ENCODE measurements at places on chromosomes 3 and 15.

DNA sequence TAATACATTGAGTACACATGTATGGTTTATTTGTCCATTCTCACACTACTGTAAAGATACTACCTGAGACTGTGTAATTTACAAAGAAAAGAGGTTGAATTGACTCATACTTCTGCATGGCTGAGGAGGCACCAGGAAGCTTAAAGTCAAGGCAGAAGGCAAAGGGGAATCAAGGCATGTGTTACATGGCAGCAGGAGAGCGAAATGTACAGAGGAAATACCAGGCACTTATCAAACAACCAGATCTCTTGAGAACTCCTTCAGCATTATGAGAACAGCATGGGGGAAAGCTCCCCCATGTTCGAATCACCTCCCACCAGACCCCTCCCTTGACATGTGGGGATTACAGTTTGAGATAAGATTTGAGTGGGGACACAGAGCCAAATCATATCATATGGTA is 666.3 kb downstream of the ZBBX start:
- DNase-seq, result no peak

DNA sequence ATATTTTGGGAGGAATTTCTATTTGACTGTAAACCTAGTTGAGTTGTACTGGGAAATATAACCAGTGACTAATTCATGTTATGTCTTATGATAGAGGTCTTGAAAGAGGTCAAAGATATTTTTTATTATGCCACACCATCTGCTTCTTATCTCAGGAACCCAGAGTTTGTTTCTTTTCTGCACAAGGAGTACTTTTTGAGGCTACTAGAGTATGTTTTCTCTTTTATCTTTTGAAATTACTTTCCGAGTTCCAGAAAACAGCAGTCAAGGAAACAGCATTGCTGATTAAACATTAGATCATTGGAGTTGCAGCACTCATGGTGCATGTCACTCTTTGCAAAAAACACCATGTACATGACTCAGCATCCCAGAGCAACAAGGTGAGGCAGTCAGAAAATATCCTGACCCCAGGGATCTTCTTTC is 645.8 kb upstream of the NR2F2 start:
- no peak for DNase-seq

- DNase-seq, result no peak
Observed at GRCh38 chr3:65953301-65953812, 85.4 kb downstream of the MAGI1 start.

DNA sequence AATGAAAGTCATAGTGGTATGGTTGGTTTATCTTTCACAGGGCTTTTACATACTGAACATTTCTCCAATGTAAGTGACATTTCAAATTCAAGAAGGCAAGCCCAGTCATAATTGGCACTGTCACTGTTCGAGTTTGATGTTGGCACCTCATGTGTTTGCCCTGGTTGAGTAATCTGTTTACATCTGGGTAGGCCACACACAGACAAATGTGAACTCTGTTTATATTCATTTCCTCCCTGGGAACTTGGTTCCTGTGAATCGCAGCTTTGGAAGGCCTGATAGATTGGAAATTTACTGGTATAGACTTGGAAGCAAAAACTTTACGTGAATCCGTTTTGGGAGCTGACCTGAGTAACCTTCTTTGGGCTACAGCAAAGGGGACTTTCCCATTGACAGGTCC is 395.2 kb upstream of the AZI2 start:
- DNase-seq, result no peak

GRCh38 chr15:62105266-62105665 is 38.5 kb downstream of the C2CD4A start:
- no peak for DNase-seq

- no peak for DNase-seq
Observed at GRCh38 chr3:121659586-121659985, 1.1 kb downstream of the HCLS1 start.

GRCh38 chr3:74559261-74559660 is 55.2 kb downstream of the CNTN3 start:
- DNase-seq, result no peak

GRCh38 chr3:127588806-127589577 is 1.5 kb downstream of the TPRA1 start:
- DNase-seq, result no peak

GRCh38 chr3:128052595-128053351 is 536 bp downstream of the SEC61A1 start:
- DNase-seq, result no peak

- no peak for DNase-seq
Observed at GRCh38 chr15:85692873-85693272, 101.9 kb downstream of the KLHL25 start.

GRCh38 chr3:108100906-108101660 is 10.3 kb upstream of the CD47 start:
- DNase-seq, result no peak

DNA sequence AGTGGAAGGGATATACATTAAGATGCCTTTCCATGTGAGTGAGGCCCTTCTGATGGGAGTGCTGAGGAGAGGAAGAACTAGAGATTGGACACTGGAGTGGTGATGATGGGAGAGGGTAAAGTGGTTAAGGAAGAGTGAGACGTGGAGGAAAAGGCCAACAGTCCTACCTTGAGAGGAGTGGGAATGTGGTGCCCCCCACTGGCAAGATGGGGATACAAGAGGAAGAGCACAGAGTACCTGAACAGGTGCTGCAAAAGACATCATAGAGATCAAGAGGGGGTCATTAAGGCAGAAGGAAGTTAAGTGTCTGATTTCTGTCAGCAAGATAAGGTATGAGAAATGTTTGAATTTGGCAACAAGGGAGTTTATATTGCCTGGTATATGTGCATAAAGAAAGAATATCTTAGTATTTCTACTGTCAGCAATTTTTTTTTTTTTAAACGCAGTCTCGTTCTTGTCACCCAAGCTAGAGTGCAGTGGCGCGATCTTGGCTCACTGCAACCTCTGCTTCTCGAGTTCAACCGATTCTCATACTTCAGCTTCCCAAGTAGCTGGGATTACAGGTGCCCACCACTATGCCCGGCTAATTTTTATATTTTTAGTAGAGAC is 34.0 kb downstream of the ARIH2 start:
- DNase-seq, result peak; percentile 61

DNA sequence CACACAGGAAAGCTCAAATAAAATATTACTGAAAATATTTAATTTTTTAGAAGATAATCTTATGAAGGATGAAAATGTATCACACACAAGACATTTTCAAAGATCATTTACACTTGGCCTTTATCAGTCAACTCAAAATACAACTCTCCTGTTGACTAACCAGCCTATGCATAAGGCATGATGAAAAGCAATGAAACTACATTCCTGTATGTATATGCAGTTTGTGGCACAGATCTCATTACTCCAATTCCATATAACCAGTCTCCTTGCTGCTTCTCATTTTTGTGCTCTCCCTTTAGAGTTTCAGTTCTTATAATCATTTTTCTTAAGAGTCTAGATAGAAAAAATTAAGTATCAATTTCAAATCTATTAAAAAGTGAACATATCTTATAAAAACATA is 25.8 kb downstream of the AQR start:
- DNase-seq, result no peak

- no peak for DNase-seq
Observed at GRCh38 chr15:78097667-78098066, 5.3 kb downstream of the SH2D7 start.

DNA sequence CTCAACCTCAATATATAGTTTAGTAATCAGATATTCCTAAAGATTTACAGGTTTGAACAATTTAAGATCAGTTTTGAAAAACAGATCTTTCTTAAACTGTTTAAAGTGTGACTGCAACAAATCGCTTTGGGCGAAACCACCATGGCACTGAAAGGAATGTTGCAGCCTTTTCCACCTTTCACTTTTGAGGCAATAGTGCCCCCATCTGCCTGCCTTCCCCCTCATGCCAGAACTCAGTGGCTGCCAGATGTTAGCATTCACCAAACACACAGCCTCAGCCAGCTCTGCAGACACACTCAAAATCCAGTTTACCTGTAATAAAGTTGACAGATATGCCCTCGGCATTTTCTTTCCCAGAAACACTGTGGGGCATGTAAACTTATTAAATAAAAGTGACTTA is 3.3 kb downstream of the LYSMD4 start:
- DNase-seq, result no peak

DNA sequence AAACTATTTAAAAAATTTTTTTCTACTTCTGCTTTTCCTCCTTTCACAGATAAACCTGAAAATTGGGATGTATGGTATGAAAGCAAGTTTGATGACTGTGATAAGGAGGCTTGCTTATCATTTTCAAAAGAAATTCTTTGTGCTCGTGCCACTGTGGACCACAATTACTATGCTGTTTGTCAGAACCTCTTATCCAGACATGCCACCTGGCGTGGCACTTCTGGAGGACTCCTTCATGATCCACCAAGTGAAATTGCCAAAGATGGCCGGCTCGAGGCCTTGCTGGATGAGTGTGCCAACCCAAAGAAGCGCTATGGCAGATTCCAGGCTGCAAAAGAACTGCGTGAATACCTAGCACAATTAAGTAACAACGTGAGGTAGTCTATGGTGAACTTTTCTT is 17.8 kb downstream of the DIPK2A start:
- no peak for DNase-seq

DNA sequence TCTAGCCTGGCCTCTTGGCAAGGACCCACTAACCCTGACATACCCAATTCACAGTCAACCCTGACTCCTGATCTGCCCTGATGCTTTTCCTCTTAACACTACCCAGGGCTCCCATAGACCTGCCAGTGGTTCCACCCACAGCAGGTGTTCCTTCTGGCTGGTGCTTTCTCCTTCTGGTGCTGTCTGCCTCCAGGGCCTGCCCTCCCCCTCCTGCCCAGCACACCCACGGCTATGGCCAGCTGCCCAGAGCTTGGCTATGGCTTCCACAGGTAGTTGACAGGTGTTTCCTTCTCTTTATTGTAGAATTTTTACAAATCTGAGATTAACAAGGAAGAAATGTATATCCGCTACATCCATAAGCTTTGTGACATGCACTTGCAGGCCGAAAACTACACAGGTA is 46.5 kb upstream of the MANF start:
- peak; percentile 28 for DNase-seq

GRCh38 chr3:12629560-12629959 is 34.4 kb downstream of the RAF1 start:
- no peak for DNase-seq

DNA sequence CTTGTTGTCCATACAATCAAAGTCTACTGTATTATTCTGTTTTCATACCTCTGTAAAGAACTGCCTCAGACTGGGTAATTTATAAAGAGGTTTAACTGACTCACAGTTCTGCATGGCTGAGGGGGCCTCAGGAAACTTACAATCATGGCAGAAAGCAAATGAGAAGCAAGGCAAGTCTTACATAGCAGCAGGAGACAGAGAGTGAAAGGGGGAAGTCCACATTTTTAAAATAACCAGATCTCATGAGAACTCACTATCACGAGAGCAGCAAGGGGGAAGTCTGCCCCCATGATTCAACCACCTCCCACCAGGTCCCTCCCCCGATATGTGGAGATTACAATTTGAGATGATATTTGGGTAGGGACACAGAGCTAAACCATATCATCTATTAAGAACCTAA is 724.6 kb upstream of the CBLB start:
- DNase-seq, result no peak

DNA sequence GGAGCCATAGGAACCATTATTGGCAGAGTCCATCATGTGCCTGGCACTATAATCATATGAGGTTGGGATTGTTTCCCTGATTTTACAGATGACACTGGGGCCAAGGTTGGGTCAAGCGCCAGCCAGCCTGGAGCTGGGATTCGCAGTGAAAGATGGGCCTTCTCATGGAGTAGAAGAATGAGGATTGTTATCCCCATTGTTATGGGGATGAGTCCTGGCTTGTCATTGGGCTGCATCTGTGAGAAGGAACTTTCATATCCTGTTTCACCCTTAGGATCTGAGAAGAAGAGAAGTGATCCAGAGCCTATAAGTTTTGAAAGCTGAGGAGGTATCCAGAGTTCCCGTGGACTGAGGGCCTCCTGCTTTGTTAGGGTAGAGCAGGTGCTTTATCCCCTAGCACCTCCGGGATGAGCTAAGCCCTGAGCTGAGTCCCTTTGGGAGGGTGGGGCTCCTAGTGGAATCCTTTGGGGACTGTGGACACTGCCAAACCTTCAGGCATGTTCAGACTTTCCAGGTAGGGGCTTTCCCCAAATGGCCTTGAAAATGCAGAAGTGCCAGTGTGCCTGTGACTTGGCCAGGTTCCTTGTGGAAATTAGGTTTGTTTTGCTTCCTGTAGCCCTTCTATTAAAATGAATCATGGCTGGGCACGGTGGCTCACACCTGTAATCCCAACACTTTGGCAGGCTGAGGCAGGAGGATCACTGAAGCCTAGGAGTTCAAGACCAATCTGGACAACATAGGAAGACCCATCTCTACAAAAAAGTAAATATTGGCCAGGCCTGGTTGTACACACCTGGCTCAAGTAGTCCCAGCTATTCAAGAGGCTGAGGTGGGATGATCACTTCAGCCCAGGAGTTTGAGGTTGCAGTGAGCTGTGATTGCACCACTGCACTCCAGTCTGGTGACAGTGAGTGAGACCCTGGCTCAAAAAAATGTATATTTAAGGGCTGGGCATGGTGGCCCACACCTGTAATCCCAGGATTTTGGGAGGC is 30.2 kb upstream of the BSN start:
- DNase-seq, result no peak

GRCh38 chr3:145815707-145816413 is 345.1 kb downstream of the PLOD2 start:
- no peak for DNase-seq

GRCh38 chr3:193744048-193744821 is 151.2 kb downstream of the OPA1 start:
- no peak for DNase-seq

DNA sequence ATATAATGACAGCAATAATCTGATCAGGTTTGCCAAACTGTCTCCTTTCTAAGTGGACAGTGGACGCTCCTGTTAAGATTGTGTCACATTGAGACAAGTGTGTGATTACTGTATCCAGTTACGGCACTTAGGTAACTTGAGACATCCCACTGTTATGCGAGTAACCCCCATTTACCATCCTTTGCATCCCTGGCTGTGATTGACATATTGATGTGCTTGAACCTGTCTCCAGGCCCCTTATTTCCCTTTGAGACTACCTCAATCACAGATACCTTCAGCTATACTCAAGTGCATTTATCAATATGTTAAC is 785.2 kb downstream of the NR2F2 start:
- DNase-seq, result no peak

DNA sequence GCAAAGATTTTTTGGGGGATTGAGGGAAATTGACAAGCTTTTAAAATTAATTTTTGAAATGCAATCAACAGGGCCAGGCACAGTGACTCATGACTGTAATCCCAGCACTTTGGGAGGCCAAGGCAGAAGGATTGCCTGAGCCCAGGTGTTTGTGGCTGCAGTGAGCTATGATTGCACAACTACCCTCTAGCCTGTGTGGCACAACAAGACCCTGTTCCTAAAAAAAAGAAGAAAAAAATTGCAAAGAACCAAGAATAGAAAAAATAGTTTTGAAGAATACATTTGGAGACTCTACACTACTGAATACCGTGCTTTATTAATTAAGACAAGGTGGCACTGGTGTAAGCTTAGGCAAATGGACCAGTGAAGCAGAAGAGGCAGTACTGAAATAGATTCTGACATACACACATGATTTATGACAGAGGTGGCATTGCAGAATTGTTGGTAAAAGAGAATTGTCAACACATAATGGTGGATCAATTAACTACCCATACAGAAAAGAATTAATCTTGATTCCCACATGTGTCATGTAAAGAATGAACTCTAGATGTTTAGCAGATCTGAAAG is 443.3 kb upstream of the ATP11B start:
- DNase-seq, result no peak

GRCh38 chr3:168574455-168575158 is 478.9 kb upstream of the GOLIM4 start:
- no peak for DNase-seq

All from WERI-Rb-1 (cell line).